ENCODE measurements at places on chromosomes 12 and 14.

DNA sequence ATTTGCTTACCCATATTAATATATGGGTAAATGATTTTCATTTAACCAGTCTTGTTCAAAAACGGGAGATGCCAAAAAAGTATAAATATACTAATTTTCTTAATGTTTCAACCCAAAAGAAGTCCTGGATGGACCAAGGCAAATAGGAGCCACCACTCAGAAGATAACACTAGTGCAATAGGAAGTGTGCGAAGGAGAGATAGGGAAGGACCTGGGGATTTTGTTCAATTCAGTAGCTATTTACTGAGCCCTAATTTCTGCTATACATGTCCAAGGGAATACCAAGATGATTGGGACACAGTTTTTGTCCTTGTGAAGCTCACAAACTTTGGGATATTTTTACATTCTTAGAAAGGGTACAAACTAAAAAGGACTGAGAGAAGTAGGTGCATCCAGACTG is 1.5 kb downstream of the CMAS start:
- no peak for DNase-seq

- no peak for DNase-seq
Measured at GRCh38 chr12:78361683-78362082, 502.9 kb upstream of the SYT1 start.

DNA sequence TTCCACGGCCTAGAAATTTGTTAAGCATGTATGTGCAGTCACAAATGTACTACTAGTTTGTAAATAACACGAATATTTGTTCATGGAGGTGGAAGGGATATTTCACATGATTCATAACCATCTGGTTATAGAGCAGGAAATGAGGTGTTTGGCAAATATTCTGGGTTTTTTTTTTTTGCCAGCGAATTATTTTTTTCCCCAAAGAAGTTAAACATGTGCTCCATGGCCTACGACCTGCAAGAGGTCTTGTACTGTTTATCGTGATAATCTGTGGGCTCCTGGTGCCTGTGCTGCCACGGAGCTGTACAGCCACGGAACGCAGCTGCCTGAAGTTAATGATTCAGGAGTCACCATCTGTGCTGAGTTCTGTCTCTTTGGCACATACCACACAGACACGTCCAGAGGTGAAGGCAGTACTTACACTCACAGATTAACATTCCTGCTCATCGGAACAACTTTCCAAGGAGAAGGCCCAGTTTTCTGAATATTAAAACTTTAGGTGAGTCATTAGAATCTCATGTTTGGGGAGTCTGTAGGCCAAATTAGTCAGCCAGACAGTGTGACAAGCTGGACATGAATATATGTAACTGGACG is 156.3 kb downstream of the TMX1 start:
- no peak for DNase-seq

- no peak for DNase-seq
Measured at GRCh38 chr14:100429537-100429936, 106.4 kb downstream of the SLC25A47 start.

GRCh38 chr14:37437490-37437889 is 157.6 kb downstream of the FOXA1 start:
- no peak for DNase-seq

DNA sequence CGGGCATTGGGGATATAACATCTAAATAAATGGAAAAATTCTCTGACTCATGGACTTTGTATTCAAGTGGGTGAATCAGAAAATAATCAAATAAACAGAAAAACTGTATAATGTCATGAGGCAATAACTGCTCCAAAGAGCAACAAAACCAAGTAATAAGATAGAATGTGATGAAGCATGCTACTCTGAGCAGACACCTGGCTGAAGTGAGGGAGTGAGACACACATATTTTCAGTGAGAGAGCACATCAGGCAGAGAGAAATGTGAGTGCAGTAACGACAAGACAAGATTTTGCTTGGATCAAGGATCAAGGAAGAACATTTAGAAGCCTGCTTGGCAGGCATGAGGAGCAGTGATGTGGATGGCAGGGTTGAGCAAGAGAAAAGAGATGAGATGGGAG is 75.8 kb upstream of the CCDC91 start:
- no peak for DNase-seq

GRCh38 chr14:51225751-51226150 is 14.3 kb upstream of the TMX1 start:
- DNase-seq: no peak

GRCh38 chr12:50200552-50201273 is 33.5 kb upstream of the CERS5 start:
- DNase-seq: no peak

GRCh38 chr12:117594481-117594880 is 233.1 kb upstream of the NOS1 start:
- no peak for DNase-seq

DNA sequence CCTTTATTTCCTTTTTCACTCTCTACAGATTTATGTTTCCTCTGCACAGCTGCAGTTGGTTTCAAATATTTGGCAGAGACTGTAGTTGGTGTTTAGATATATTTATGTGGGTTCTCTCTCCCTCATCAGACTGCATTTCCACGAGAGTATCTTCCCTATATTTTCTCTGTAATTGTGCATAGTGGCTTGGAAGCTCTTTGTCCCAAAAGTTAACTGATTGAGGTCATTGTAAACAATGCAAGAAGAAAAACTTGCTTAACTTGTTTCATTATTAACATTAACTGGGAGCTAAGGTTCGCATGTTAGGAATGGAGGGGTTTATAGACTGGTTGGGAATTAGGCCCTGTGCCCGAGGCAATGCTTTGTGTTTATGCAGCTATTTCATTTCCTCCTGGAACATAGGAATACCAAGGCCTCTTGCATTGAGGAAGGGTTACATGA is 216.9 kb upstream of the HMGA2 start:
- no peak for DNase-seq

DNA sequence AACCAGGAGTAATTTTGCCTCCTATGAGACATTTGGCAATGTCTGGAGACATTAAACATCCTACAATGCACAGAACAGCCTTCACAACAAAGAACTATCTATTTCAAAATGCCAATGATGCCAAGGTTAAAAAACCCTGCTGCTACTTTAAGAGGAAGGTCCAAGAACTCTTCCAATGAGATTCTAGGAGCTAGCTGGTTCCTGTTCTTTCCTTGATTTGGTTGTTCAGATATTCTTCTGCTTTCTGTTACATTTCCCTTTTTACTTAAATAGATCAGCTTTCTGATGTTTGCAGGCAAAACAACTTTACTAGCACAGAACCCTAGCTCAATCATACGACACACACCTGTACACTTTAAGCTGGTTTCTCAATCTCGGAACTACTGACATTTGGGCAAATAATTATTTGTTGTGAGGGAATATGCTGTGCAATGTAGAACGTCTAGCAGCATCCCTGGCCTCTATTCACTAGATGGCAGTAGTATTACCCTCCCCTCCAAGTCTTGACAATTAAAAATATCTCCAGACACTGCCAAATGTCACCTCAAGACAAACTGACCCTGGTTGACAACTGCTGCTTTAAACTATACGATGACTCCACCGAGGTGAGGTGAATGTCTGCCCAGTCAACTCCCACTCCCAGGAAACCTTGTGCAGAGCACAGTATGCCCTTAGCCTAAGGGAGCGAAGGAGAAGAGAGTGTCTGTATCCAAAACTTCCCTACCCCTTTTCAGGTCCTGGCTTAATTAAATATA is 4.4 kb downstream of the BLTP3B start:
- DNase-seq: no peak

GRCh38 chr12:12046401-12046800 is 24.3 kb upstream of the BCL2L14 start:
- no peak for DNase-seq

- no peak for DNase-seq
Measured at GRCh38 chr12:94687891-94688290, 37.5 kb upstream of the TMCC3 start.

DNA sequence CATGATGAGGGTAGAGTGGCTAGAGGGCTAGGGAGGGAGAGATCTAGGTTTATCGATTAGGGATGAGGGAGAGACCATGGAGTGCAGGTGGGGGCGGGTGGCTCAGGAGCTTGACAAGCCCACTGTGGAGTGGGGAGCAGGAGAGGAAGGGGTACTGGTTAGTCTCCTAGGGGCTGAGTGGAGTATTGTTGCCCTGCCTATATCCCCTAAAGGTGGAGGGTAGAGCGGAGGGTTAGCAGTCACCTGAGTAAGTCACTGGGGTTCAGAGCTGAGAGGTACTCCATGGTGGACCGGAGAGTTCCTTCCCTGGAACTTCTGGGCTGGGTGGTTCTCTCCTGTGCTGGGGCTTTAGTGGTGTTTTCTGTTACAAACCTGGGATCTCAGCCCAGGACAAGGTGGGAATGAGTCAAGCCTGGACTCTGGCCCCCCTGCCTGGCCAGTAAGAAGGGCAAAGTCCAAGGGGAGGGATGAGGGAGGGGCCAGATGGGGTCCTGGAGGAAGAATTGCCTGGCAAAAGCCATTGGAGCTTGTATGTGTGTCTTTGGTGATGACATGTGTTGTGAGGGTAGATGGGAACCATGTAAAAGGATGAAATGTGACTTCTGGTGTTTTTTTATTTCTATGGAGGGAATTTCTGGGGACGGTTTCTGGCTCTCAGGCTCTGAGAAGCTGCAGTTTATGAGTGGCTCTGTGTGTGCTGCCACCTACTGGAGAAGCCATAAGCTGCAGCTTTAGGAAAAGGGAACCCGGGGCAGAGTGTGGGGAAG is at the start of gene CIDEB:
Gene CIDEB, minus strand, starts transcription at position 403 of the 767 bp plus-strand sequence. Its CDS starts 119 bp downstream, at position 284.
- peak; percentile 48 for DNase-seq

- no peak for DNase-seq
Measured at GRCh38 chr12:95717316-95717928, 73.1 kb downstream of the NTN4 start.

DNA sequence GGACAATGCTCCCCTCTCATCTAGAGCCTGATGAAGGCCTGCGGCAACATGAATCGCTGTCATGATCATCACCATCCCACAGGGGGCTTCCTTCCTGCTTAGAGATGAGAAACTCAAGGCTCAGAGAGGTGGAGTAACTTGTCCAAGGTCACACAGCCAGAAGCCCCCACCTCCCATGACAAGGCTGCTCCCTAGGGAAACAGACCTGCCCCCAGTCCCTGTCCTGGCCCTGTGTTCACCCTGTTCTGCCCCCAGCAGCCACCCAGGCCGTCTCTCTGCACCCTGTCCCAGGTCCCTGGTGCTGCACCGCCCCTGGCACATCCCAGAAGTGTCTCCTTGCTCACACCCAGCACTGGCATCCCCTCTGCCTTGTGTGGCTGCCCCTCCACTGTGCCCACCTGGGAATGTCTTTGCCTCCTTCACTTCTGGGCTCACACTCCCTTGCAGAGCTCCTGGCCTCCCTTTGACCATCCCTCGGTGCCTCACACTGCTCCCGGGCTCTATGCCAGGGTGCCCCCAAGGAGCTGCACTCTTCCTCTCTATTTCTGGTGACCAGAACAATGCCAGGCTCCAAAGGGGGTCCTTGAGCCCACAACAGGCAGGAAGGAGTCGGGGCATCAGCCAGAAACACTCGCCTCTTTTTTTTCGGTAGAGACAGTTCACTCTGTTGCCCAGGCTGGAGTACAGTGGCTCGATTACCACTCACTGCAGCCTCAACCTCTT is 70.5 kb downstream of the BCL11B start:
- no peak for DNase-seq

GRCh38 chr14:50955373-50956043 is 11.2 kb upstream of the PYGL start:
- DNase-seq: no peak

DNA sequence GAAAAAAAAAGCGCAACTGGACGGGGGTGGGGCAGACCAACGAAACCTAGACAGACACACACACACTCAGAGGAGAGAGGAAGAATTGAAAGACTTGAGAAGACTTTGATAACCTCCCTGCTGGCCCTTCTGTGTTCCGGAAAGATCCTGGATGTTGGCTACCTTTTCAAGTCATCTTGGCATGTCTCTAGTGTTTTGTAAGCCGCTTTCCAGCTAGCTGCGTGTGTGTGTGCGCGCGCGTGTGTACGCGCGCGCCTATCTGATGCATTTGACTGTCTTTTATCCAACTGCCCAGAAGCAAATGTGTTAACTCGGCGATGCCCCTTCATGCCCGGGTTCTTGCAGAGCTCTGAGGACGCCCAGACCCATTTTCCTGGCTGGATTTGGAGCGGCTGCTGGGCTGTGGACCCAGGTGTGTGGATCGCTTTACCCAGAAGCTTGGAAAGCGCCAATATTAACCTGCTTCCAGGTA is 664 bp downstream of the LRFN5 start:
- DNase-seq: no peak

DNA sequence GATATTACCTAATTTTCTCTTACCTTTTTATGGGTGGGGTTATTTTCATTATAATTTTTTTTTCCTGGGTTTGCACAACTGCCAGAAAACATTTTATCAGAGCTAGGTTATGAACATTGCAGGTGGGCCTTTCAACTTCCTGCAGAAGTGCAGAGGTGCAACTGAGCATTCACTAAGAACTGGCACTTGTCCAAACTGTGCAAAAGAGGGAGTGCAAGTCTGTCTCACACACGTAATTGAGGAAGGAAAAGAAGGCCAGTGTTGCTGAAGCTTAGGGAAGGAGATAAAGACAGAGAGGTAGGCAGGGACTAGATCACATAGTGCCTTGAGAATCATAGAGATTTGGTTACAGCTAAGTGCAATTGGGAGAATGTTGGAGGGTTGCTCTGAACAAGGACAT is 14.1 kb upstream of the AMN1 start:
- DNase-seq: no peak

DNA sequence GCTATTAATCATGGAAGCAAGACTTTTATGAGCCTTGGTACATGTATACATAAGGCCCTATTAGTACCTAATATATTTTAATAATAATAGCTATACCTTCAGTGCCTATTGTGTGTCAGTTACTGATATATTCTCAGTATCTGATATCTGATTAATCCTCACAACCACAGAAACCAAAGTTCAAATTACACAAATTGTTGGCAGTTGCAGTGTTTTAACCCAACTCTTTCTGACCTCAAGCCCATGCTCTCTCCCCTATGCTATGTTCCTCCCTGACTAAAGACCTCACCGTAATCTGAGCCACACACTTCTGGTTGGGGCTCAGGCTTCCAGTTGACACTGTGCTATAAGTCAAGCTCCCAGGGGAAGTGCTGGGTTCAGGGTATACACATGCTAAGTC is 214.4 kb downstream of the SPTSSA start:
- no peak for DNase-seq

Data from activated B cell treated with CpG ODN at 0.5 μM for 24 hours (primary cell).